Uterine smooth muscle cell (primary cell): ENCODE measurements at places on chromosomes 2 and 18. TPM values are rescaled to one million over a fixed set of nuclear protein-coding genes. Genes with fewer than 3 reads are reported as not detected.

The CLEC4F gene
- not detected in 2 replicates for total RNA-seq

The DAPL1 gene
- not detected in 2 replicates for total RNA-seq

The RAD51AP2 gene
- total RNA-seq: 0.11 TPM in 1 of 2 replicates, not detected in the other

The RAPGEF4 gene
- total RNA-seq: 0.44 and 1.00 TPM in 2 replicates

The CASP10 gene
- total RNA-seq: 4.5 and 6.1 TPM in 2 replicates

The PLEKHB2 gene
- 115 and 175 TPM in 2 replicates for total RNA-seq

The PLEK gene
- total RNA-seq: under 0.01 TPM in 2 replicates

The MAPRE3 gene
- total RNA-seq: 6.6 and 8.4 TPM in 2 replicates

The LRRTM1 gene
- 0.25 and 0.44 TPM in 2 replicates for total RNA-seq

The GCA gene
- total RNA-seq: 7.9 and 12.0 TPM in 2 replicates

The KYNU gene
- 9.1 and 16.6 TPM in 2 replicates for total RNA-seq

The NEB gene
- total RNA-seq: 0.12 and 0.22 TPM in 2 replicates

The ZEB2 gene
- 44.4 and 49.6 TPM in 2 replicates for total RNA-seq

The HSBP1L1 gene
- 7.6 and 7.9 TPM in 2 replicates for total RNA-seq

The ADGRF3 gene
- 0.22 TPM in 1 of 2 replicates, not detected in the other for total RNA-seq

The CYBRD1 gene
- 82.6 and 192 TPM in 2 replicates for total RNA-seq

The PJVK gene
- total RNA-seq: 2.0 and 2.2 TPM in 2 replicates

The GPR45 gene
- not detected in 2 replicates for total RNA-seq

The OSR1 gene
- 3.9 and 5.3 TPM in 2 replicates for total RNA-seq

The RGPD5 gene
- total RNA-seq: 28.6 and 50.4 TPM in 2 replicates

The CEP192 gene
- 35.1 and 43.8 TPM in 2 replicates for total RNA-seq

The IL36RN gene
- under 0.01 TPM in 1 of 2 replicates, not detected in the other for total RNA-seq

The ZBTB7C gene
- total RNA-seq: not detected in 2 replicates

The ARMC9 gene
- total RNA-seq: 89.6 and 150 TPM in 2 replicates

The SLC30A3 gene
- total RNA-seq: 0.66 and 0.87 TPM in 2 replicates

The NXPH2 gene
- not detected in 2 replicates for total RNA-seq

The GALNT13 gene
- 0.87 and 2.2 TPM in 2 replicates for total RNA-seq

The LHCGR gene
- total RNA-seq: not detected in 2 replicates

The PDE11A gene
- 0.33 and 0.50 TPM in 2 replicates for total RNA-seq

The C2orf81 gene
- 1.00 and 1.4 TPM in 2 replicates for total RNA-seq
